ENCODE measurements at places on chromosomes 3 and 15.
A peak's percentile ranks its signal among the peaks of the same experiment; 100 is the strongest.

DNA sequence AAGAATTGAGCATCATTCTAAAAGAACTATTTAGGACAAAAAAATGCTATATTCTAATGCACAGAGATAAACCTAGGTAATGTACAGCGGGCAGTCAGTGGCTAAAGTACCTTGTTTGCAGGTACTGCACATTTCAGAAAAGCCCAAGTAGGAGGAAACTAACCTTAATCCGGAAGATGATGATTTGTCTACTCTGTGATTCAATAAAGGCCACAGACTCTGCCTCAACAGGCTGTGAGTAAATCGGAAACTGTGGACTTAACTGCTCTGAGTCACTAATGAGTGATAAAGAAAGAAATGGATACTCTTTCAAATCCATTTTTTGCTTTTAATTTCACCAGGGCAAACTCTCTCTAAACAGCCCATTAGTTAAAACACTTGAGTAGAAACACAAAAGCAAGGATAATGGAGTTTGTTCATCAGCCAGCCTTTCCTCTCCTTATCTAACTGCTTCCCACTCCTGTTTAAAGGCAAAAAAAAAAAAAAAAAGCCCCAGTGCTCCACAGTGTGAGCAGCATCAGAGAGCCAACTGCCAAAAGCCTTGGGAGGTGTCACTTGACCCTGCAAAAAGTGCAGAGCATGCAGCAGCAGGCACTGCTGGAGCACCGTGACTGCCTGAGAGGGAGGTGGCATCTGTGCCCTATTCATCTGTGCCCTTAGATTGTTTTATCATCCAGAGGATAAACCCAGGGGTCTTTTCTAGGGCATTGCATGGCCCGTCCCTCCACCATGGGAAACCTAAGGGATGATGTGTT is 187.7 kb downstream of the SATB1 start:
- peak; percentile 40 for DNase-seq

DNA sequence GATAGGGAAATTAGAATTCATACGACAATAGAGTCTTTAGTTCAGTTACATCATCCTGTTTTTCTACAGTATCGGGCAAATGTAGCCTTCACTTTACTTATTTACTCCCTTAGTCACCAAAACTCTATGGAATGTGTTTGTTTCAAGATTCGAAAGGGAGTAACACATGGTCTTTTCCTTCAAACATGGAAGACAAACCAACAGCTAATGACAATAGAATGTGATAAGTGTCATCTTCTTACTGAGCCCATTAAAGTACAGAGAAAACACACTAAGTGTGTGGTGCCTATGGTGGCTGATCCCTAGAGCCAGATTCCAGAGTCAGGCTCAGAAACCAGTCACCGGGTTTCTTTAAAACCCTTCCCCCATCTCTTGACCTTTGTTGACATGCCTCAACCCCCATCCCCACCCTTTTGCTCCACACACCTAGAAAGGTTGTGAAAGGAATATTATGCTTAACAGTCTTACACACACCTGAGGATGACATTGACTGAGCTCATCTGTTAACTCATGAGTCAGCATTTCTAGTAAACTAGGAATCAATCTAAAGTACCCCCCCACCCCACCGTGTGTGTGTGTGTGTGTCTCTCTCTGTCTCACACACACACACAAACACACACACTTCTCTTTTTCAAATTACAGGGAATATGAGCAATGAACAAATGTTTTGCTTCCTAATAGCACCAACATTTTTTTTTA is 549.6 kb upstream of the CCDC54 start:
- DNase-seq = peak; percentile 77

DNA sequence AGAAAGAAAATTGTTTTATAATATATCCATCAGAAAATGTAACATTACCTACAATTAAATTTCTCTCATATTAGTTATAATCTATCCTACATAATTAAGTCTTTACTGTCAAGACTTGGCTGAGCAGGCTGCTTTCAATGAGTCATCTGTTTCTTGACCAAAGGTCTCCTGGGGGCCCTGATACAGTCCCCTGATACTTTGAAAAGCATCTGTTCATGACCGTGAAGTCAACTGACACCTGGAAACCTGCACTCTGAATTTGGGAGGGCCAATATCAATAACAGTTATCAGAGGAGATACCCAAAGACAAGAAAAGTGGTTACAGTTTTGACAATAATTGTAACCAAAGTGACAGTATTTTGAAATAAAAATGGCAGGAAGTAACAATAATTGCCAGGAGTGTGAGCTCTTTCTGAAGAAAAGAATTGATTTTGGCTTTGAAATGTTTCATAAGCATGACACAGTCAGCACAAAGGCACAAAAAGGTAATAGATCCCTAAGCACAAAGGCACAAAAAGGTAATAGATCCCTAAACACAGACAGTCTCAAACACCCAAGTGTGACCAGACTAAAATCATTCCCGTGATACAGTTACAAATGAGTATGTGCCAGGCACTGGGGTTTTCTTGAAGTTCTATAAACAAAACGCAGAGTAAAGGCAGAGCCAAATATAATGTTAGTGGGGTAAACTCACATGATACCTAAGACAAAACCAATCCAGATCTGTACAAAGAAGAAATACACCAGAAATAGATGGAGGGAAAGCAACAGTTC is 260.7 kb downstream of the PLOD2 start:
- DNase-seq = peak; percentile 20

DNA sequence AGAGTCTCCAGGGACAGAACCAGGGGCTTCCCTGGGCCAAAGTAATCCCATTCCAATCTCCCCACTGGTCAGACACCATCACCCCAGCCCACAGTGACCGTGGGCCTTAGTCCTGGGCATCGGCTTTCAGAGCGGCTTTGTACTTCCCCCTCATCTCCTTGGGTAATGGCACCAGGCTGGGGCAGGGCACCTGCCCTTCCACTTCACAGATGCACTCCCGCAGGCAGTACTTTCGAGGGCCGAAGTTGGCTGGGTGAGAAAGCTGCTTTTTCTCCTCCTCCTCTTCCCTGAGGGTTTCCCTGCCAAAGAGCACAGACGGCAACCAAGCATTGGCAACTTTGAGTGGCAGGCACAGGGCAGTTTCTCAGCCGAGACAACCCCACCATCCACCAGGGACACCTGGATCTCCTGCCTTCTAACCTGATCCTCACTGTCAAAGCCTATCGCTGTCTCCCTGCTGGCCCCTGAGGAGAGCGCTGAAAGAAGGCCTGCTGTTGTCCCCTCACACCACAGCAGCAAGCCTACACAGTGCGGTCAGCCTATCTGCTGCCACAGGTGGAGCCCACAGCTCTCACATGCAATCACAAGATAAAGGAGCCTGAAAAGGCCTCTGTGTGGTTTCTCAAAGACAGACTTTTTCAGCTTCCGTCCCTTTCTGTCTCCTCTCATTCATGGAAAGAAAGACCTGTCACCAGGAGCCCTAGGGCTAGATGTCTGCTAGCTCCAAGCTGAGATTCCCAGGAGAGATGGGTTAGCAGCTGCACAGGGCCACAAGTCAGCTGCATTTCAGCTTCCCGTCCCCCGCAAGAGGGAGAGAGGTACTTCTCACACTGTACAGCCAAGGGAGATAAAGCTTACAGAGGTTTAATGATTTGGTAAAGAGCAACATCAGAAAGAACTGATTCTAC is 12.5 kb downstream of the MRPS25 start:
- no peak for DNase-seq

DNA sequence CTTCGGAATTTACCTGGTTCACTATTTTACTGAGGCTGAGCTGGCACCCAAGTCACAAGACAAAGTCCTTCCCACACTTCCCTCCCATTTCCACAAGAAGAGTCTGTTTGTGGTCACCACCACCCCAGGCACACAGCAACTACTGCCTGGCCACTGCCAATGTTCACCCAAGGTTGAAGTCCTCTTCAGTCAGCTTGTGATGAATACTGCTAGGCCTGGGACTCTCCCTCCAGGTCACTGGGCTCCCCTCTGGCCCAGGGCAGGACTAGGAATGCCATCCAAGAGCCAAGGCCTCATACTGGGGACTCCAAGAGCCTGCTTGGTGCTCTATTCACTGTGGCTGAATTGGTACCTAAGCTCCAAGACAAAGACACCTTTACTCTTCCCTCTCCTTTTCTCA is 30.4 kb upstream of the COLQ start:
- DNase-seq = no peak

DNA sequence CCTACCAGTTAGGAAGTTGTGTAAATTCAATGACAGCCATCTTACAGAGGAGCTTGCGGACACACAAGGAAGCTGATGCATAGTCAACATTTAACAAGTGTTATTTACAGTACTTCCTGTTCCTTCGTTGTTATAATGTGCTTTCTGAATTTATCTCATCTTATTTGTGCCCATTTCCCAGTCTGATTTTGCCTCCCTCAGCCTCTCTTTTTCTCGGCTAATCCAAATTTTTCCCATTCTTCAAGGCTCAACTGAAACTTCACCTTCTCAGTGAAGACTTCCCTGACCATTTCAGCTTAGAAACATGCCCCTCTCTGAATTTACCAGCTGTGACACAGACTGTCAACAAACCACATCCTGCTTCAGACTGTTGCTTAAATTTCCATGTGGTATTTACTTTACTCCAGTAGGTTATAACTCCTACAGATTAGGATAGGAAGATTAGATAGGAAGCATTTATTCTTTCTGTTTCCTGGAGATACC is 55.7 kb upstream of the CP start:
- DNase-seq = peak; percentile 81

GRCh38 chr3:32086464-32086863 is 20.0 kb upstream of the GPD1L start:
- DNase-seq = no peak

DNA sequence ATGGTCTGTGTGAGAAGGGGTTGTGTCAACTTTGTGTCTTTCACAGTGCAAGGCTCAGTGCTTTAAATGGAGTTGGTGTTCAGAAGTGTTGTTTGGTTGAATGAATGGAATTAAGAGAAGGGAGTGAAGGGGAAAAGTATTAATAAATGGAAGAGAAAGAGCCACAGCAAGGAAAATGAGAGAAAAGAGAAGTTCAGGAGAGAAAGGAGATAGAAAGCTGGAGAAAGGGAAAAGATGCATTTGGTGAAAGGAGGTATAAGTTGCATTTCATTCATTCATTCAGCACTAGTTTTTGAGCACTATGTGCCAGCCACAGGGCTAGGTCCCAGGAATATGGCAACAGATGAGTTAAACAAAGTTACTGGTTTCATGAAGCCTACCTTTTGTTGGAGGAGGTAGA is 34.3 kb upstream of the PPP4R2 start:
- no peak for DNase-seq

- peak; percentile 33 for DNase-seq
Observed at GRCh38 chr3:108486941-108487340, 23.5 kb downstream of the MYH15 start.

GRCh38 chr3:19346759-19347158 is 198.4 kb downstream of the KCNH8 start:
- no peak for DNase-seq

DNA sequence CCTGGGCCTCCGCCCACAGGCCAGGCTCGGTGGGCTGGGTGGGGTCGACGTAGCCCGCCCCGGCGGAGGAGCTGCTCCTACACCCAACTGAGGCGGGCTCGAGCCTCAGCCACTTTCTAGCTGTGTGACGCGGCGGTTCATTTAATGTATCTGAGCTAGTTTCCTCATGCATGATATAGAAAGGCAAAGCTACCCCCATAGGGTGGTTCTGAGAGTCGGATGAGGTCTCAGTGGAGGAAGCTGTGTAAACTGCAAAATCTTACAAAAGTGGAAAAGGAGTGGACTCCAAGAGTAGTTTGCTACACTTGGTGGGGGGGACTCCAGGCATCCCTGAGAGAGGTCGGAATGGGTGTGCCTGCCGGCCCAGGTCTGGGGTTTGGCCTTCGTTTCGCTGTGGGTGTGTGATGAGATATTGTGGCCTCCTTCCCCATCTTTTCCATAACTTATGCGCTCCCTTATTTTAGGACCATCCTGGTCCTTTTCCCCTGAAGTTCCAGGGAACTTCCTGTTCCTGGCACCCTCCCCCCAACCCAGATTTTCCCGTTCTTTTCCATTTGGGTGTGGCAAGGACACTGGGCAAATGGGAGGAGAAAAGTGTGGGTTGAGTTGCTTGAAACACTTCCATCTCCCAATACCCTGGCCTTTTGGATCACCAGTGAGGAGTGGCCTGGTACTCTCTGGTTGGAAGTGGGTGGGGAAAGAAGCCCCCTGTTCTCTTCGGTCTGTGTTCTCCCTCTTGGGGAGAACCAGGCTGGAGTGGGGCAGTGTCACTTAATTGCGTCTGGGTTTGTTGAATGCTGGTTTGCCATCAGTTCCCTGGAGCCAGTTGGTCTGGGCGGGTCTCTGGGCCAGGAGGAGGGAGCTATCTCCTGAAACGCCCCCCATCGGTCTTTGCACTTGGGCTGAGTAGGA is 1.1 kb downstream of the PDIA5 start:
- DNase-seq = peak; percentile 59

DNA sequence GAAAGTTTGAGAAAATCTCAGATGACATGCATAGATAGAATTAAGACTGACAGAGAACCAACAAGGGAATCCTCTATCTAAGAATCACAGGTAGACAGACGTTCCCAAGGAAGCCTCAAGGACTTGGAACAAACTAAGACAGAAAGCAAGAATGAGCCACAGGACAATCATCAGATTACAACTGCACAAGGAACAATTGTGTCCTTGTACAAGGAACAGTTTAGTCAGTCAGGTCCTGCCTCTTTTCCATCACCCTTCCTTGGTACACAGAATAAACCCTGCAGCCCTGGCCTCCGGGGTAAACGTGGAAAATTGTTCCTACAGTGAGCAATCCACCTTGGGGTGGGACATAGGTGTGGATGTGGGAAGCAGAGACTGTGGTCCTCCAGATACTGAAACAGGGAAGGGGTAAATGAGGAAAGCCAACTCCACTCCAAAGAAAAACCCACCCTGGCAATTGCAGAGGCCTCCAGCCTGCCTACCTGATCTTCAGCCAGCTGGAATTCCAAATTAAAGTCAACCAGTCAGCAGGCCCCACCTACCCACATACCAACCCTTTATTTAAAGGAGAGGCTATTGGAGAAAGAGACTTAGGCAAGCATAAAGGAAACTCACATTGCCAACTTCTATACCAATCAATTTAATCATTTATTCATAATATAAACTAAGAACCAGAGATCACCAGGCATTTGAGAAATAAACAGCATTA is 73.4 kb downstream of the ULK4 start:
- no peak for DNase-seq

DNA sequence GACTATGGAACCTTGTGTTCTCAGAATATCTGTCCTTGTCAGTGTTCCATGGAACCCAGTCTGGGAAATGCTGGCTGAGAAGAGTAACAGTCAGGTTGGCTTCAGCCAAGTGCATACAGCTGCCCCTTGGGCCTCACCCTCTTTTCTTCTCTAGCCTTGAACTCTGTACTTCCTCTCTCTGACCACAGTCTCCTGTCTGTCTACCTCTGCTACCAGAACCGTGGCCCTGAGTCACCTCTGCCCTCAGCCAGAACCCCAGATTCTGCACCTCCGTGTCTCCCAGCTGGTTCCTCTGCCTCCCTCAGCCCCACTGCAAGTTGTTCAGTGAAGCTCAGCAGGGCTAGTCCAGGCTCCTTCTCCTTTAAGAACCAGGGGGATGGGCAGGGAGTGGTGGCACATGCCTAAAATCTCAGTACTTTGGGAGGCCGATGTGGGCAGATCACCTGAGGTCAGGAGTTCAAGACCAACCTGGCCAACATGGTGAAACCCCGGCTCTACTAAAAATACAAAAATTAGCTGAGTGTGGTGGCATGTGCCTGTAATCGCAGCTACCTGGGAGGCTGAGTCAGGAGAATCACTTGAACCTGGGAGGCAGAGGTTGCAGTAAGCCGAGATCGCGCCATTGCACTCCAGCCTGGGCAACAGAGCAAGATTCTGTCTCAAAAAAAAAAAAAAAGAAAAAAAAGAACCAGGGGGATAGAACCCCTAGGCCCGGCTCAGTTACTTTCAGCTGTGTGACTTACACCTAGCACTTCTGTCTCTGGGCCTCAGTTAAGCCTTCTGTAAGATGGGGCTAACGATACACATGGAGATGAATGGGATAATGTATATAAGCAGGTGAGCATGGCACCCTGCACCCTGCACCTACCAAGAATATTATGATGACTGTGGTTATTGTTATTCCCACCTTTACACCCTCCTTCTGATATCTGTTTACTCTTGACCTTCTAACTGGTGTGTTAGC is 24.3 kb upstream of the TATDN2 start:
- no peak for DNase-seq

Measured in fibroblast of skin of scalp (primary cell).